ENCODE measurements at places on chromosomes 1 and 21.

- DNase-seq, result no peak
Measured at GRCh38 chr1:32353431-32353830, 8.9 kb downstream of the FAM229A start.

DNA sequence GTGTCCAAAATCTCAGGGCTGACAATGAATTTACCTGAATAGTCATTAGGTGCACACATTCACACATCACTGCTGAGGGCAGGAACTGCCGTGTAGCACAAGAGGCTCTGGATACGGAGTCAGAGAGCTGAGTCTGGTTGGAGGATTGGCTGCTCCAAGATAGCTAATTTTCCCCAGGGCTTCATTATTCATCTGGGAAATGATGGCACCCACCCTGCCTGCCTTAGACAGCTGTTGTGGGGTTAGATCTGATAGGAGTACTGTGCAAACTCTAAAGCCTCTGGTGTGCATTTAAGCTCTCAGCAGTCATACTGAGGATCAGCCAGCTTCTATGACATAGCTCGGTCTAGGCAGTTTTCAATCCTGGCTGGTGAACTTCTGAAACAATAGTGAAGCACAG, 67.0 kb downstream of the LMX1A start:
- no peak for DNase-seq

DNA sequence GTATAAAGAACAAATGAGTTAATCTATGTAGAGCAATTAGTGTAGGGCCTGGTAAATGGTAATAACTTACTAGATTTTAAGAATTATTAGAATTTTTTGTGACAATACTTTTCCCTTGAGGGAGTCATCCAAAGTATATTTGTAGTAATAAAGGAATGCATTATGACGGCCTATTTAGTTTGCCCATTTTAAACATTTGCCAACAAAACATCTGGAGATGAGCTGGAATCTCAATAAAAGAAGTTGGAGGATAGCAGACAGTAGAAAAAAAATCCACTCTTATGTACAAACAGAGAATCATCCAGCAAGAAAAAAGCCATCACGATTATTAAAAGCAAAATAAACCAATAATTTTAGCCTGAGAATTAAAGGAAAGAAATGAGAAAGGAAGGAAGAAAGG, 567.3 kb upstream of the ADAMTS5 start:
- DNase-seq, result no peak

DNA sequence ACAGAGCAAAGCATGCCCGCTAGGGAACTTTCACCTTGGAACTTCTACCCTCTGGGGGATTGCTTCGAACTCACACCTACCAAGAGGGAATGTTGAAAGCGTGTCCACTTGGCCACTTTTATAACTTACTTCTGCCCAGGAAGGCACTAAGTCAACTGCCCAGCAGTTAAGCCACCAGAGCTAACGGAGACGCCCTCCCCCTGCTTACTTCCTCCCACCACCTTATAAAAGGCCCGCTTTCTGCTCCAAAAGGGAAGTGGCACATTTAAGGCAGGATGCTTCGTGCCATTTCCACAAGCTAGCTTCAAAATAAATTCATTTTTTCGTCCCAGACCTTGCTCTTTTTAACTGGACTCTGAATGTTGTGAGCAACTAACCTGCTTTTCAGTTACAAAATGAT, 3.2 kb upstream of the AK2 start:
- DNase-seq, result no peak

DNA sequence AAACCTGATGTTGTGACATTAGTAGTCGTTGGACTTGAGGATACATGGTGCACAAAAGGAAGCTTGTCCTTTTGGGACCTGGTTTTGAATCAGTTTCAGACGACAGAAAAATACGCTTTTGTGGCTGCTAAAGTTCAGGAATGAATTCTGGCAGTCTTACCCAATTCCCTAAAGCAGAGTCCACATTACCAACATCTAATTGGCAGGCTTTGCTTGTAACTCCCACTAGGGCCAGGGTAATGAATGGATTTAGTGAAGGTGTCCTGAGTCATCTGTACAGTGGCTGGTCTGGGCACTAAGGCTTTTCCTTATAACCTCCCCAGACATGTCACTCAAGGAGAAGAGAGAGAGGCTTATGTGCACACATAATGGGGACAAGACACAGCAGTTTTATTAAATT, 66.2 kb upstream of the RNPC3 start:
- DNase-seq, result no peak

Data from activated CD8-positive, alpha-beta memory T cell treated with anti-CD3 and anti-CD28 coated beads for 48 hours (primary cell).